Tibial artery (tissue), 4 donors: ENCODE measurements at places on chromosomes 5 and 9.

DNA sequence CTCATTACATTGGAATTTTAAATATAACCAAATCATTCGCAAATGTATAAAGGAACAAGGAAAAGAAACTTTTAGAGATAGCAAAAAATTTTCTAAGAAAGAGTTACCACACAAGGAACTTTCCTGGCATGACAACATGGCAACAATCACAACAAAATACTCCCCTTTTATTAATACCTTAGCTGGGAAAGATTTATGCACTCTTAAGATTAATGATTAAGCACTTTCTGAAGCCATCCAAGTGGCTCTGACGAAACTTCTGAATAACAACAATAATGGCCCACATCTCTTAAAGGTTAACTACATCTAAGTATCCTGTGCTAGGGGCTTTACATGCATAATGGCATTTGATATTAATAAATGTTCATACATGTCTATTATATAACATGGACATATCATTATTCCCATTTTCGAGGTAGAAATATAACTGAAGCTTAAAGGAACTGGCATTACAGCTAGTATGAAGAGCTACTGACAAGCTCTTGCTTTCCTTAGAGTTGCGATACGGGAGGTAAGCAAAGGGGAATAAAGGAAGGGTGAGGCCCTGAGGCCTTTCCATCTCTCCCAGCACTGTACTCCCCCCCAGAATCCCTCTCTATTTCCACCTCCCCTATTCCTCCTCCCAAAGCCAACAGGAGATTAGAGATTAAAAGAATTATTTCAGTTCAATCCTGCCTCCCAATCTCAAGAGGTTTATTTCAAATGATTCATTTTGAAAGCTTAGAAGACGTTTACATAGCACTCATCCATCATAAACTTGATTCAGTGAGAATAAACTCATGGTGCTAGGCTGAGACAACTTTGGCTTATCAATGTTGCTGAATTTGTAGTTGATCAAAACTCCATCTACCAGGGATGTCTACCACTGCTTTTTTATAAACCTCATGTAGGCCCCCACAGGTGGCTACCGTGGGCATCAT lies 9.6 kb downstream of the MTMR12 start:
- no peak for DNase-seq

GRCh38 chr5:94326586-94326985 lies 291.8 kb downstream of the KIAA0825 start:
- no peak for DNase-seq

DNA sequence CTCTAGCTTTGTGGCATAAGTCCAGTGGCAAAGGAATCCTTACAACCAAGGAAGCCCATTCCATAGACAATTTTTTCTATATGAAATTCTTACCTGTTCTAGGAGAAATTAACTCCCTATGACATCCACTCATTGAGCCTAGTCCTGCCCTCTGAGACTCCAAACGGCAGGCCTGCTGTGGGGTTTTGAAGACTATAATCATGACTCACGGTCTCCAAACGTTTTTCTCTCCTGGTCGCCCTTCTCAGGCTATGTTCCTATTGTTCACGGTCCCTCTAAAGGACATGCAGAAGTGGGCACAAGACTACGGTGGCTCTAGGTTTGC lies 611 bp downstream of the EXOSC3 start:
- no peak for DNase-seq

DNA sequence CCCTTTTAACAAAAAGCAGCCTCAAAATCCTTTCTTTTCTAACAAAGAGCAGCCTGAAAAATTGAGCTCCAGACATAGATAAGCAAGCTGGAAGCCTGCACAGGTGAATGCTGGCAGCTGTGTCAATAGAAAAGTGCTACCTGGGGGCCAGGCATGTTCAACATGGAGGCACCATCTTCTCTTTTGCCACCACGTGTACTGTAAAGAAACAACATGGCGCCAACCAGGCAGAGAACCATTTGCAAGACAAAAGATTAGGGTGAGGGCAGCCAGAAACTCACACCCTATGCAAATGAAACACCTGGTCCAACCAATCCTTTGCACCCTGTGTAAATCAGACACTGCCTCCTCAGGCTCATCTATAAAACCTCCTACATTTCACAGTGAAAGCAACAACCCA lies 96.0 kb downstream of the ACTL7B start:
- no peak for DNase-seq

GRCh38 chr5:108747774-108748400 lies at the start of gene FER:
TSS of gene FER (plus strand) at chr5:108747897. CDS start at chr5:108798183, 50,286 bp downstream.
- no peak for DNase-seq

GRCh38 chr5:17912794-17913193 lies 278.5 kb downstream of the TAF11L14 start:
- DNase-seq: no peak

- no peak for DNase-seq
These were observed 78.7 kb downstream of the CRB2 start for GRCh38 chr9:123434619-123435240.
